Daoy (cell line): ENCODE measurements at places on chromosomes 3 and 15.

DNA sequence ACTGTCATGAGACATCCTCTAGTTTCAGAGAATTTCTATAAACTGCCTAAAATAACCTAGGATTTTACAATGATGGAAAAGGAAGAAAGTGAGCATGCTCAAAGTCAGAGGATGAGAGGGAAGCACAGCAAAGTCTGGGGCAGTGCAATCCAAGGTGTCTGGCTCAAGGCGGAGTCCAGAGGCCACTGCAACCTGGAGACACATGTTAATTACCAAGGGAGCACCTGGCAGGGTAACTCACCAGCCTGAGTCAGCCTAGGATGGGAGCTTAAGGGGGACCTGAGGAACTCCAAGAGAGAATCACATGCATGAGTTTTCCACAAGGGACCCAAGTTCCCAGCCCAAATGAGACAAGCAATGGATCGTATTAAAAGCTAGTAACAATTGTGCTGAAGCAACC lies 49.8 kb downstream of the PLD1 start:
- no peak for DNase-seq

GRCh38 chr3:127384717-127385539 lies 97.1 kb upstream of the PRR20G start:
- no peak for DNase-seq

DNA sequence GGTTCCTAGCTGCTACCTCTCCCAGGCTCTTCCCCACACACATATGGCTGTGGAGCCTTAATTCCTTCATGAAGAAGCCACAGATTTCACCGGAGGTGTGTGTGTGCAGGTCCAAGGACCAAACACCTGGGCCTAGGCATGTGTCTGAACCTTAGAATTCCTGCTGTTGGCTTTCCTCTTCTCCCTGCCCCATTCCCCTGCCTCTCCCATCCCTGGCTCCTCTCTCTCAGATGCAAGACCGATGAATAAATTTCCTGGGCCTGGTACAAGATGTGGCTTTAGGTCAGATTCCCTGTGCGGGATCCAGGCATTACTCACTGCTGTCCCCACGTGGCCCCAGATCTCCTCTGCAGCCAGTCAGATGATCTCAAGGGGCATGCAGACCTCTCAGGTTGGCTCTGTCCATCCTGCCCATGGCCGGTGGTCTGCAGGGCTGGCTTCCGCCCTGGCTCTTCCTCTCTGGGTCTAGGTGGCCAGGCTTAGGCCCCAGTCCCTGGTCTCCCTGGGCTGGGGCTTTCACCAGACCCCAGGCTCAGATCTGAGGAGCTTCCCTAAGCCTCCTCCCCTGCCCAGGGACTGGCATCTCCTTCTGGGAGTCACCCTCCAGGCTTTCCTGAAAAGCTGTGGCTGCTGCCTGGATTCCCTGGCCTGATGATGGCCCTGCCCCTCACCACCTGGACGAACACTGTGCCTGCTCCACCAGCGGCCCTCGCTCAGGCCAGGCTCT lies 20.5 kb downstream of the CCR9 start:
- DNase-seq: peak; percentile 39

DNA sequence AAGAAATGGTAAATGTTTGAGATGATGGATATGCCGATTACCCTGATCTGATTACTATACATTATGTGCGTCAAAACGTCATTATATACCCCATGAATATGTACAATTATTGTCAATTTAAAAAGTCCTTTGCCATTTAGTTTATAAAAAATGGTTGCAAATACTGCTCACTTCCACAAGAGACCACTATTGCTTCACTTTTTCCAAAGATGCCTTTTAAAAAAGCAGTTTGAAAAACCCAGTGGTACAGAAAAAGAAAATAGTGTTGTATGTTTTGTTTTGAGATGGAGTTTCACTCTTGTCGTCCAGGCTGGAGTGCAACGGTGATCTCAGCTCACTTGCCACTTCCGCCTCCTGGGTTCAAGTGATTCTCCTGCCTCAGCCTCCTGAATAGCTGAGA lies 39.3 kb downstream of the EDEM1 start:
- DNase-seq: no peak

- DNase-seq: no peak
Measured at GRCh38 chr3:6806991-6807390, 53.9 kb upstream of the GRM7 start.

DNA sequence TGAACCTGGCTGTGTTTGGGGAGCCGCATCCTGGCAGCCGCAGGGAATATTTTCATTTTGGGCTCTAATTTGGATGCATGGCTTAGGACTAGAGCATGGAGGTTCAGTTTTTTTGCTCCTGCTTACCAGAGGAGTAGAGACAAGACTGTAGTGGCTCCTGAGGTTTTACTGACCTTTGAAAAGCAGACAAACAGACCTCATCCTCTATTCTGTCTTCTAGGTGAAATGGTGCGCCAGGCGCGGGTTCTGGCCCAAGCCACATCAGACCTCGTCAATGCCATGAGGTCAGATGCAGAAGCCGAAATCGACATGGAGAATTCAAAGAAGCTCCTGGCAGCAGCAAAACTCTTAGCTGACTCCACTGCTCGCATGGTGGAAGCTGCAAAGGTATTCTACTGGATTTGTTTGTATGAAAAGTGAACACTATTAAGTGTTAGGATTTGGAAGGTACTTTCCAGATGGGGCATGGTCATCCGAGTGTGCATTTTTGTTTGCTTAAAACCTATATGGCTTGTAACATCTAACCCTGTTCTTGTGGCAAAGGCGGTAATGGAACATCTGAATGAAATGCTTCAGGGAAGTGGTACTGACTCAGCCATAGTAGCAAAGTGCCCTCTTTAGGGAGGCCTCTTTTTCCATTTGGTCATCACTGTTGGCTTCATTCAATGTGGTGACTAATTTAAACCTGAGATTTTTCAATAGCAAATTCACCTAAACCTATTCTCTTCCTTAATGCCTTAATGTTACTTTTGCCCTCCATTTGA lies 330.7 kb upstream of the TPM1 start:
- peak; percentile 11 for DNase-seq

DNA sequence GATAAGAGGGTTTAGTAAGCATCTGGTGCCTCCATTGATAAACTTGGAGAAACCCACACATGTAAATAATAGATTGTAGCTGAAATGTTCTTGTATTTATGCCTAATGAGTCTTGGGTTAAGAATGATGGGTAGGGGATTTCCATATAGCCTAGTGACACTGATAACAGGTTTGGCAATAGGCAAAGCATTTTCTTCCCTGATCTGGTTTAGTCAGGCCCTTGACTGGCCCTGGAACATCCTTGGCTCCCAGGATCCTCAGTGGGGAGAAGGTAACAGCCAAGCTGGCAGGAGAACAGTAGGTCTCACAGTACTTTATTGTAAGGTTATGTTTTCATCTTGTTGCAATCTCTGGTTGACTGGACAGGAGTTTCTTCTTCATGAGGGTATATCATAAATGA lies 228.4 kb downstream of the DIPK2A start:
- no peak for DNase-seq

- DNase-seq: no peak
Measured at GRCh38 chr15:85440451-85440850, 60.0 kb downstream of the AKAP13 start.

DNA sequence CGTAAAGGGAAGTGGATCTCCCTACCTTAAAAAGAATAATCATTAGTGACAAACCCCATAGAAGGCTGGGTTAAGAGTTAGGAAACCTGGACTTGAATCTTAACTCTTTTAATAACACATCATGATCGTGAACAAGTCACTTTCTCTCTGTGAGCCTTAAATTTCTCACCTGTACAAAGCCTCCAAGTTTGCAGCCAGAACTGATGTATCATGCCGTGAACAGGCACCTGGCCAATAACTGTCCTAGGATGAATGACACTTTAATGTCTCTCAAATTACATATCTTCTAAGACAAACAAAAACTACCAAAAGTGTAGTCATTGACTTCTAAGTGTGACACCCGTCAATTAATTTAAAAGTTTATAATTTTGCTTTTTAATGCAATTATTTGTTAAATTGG lies 3.9 kb downstream of the UPK1B start:
- DNase-seq: no peak

DNA sequence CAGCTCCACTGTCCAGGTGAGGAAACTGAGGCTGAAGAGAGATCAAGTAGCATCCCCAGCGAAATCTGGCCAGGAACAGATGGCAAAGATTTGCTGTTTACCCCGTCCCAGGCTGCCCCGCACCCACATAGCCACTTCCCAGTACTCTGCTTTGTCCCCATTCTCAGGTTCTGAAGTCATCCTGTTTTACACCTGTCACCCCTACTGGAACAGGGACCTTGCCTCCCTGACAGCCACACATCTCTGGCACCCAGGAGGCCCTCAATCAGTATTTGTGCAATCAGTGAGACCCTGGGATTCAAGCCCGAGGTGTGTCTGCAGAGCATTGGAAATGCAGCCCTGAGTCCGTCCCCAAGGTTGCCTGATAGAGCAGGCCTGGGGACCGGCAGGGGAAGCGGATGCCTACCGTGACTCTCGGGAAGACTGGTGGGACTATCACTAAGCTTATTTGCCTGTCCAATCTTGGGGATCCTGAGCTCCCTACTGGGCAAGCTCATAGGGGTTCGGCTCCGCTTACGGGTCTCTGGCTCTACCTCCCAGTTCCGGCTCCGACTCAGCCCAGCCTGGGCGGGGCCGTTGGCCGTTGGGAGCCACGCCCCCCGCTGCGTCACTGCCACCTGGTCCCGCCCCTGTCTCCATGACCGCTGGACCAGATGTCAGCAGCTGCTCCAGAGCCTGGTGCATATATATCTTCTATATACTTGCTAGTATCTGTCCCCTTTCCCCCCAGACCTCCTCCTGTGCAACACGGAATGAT lies 17.5 kb upstream of the FANCD2 start:
- DNase-seq: peak; percentile 83

DNA sequence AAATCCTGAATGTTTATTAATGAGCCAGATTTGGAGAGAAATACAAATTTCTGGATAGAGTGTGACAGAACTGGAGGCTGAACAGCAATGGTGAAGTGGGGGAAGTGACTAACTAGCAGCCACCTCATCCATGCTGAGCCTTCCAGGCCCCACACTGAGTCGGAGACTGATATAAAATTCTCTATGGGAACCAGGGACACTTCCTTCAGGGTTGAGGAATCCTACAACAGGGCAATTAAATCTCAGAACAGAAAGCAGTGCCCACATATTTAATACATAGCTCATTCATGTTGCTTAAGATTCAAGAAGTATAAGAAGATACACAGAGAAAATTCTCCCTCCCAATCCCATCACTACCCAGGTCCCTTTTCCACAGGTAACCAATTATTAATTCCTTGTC lies 49.3 kb downstream of the HACD2 start:
- peak; percentile 78 for DNase-seq

GRCh38 chr15:66039117-66039871 lies 170.0 kb downstream of the RAB11A start:
- DNase-seq: no peak

DNA sequence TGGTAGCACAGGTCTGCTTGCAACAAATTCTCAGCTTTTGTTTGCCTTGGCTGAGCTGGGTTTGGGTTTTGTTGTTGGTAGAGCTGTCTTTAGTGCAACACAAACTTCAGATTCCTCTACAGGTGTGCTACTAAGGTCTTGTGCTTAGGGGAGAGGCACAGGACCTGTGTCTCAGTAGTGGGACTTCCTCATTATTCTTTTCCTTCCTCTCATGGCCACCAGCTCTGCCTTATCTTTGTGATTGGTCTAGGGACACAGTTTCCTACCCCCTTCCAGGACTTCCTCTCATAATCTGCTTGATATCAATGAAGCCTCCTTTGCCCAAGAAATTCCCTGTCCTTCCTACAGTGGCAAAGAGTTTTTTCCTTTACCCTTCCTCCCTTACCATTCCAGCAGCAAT lies 24.9 kb upstream of the DNAAF4 start:
- no peak for DNase-seq

GRCh38 chr3:105513886-105514285 lies 147.2 kb downstream of the ALCAM start:
- no peak for DNase-seq

- DNase-seq: no peak
Measured at GRCh38 chr3:142890592-142890991, 1.7 kb upstream of the PCOLCE2 start.

DNA sequence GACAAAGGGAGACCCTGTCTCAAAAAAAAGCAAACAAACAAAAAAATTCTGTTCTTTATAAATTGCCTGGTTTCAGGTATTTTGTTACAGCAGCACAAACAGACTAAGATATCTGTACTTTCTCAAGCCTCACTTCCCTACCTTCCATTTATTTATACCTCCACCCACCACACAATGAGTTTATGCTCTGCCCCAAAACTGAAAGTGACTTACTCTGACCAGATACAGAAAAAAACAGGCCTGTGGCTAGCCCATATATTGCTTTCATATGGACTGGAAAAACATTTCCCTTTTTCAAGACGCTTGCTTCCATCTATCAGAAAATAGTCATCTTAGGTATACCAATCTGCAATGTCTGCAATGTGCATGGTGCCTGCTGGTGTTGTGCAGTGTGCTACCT lies 8.7 kb upstream of the GPD1L start:
- no peak for DNase-seq

DNA sequence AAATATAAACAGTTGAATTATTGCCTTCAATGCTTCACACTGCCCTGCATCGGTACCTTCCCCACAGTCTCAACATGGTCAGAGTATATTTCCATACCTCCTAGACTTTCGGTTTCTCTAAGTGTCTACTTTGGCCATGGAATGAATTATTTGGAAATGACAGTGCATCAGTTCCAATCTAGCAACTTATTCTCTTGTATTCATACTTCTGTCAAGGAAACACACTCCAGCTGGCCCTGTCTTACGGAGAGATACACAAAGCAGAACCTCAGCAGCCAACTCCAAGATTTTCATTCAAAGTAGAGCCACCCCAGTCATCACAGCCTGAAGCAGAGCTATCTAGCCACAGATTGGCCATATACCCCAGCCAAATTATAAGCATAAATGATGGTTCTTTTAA lies 518.4 kb upstream of the UBE2E2 start:
- no peak for DNase-seq

GRCh38 chr15:82750831-82751180 lies 41.1 kb upstream of the AP3B2 start:
- DNase-seq: no peak

- peak; percentile 19 for DNase-seq
Measured at GRCh38 chr15:62809115-62809967, 233.2 kb upstream of the TPM1 start.

DNA sequence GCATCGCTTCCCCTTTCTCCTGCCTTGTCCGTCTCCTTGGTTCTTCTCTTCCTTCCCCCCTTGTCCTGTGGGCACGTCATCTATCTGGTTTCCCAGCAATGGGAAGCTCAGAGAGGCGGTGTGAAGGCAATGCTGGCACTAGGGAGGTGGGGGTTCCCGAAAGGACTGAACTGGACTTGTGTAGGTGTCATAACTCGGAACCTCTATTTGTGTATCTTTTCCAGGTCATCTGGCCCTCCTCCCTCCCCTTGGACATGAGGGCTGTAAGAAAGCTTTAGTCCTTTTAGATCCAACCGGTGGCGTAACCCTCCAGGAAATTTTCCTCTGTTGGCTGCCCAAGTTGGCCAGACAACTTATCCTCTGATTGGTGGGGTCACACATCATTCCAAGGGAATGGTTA lies 231.5 kb upstream of the TLE3 start:
- DNase-seq: no peak

GRCh38 chr3:141089339-141090152 lies 38.4 kb downstream of the SPSB4 start:
- no peak for DNase-seq

- DNase-seq: peak; percentile 10
Measured at GRCh38 chr15:76073554-76073953, 13.8 kb downstream of the TMEM266 start.
